ENCODE measurements at places on chromosomes 16 and 17.

GRCh38 chr16:2243031-2243528, 6.8 kb downstream of the DNASE1L2 start:
- no peak for DNase-seq

DNA sequence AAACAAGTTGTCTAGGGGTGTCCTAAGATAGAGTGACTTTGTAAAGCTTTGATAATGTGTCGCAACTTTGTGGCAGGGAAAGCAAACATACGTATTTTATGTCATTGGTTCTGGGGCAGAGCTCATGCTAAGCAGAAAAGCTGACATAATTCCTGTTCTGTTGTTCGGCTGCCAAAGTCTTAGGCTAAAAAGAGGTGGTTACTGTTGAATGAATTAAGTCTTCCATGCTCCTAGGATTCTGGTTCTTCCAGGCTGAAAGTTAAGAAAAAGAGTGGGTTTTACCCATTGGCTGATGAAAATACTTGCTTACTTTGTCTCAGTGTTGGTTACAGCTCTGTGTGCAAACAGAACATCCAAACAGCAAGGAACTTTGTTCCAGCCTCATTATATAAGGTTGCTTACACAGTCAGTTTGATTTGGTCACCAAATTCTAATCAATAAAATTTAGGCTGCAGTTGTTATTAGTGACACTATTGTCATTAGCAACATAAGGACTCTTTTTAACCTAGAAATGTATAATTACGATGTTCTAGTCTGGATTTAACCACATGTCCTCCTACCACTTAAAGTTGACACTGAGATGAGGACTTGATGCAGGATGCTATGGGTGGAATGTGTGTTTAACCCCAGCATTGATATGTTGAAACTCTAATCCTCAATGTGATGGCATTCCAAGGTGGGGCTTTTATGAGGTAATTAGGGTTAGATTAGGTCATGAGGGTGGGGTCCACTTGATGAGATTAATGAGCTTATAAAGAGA, 114.0 kb upstream of the GOT2 start:
- no peak for DNase-seq

- no peak for DNase-seq
Measured at GRCh38 chr16:11072420-11073153, 128.2 kb downstream of the CLEC16A start.

GRCh38 chr16:86681031-86681756, 102.8 kb downstream of the FOXL1 start:
- peak; percentile 92 for DNase-seq
